ENCODE measurements at places on chromosomes 6 and 20.

GRCh38 chr6:39777218-39777617, 15.0 kb upstream of the DAAM2 start:
- DNase-seq, result no peak

GRCh38 chr6:68653074-68653705, 18.1 kb downstream of the ADGRB3 start:
- DNase-seq, result no peak

- no peak for DNase-seq
These were observed 771.2 kb downstream of the KIF16B start for GRCh38 chr20:15802020-15802419.

DNA sequence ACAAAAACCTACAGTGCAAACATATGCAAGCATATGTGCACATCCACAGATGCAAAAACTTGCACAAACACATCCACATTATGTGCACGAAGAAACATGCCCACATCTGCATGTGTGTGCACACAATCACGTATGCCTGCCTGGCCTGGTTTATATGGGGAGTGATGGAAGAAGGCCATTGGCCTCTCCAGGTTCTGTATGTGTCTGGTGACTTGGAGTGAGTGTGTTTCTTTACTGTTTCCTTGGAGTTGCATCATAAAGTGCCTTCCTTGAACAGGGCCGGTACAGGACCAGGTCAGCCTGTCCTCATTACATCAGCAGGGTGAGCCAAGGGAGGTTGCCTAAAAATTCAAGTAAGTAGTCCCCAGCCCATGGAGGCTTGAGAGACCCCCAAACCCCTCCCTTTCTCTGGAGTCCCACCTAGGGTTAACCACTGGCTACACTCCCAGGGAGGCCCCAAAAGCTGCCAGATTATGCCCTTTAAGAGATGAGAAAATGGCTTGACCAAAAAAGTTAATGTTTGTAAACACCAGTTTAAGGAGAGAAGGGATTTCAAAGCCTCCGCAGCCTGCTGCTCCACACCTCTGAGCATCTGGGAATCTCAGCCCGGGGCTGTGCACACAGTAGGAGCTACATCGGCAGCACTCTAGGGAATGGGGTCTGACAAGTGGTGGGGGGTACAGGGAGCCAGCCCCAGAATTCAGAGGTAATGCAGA, 140.8 kb downstream of the VEGFA start:
- no peak for DNase-seq

GRCh38 chr20:50504231-50504823, 5.9 kb upstream of the PTPN1 start:
- DNase-seq, result no peak

DNA sequence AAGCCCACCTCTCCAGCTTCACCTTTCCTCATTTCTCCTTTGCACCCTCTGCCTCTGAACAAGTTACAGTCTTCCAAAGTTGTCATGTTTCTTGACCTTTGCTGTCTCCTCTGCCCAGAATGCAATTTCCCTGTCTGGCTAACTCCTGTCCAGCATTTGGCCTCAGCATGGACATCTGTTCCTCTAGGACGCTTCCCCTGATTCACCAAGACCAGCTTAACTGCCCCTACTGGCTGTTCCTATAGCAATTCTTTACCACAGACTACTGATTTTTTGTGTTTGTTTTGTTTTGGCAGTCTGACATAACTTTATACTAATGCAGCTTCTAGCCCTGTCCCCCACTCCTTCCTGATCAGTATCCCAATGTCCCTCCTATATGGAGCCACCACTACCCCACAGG, 13.4 kb downstream of the GNL1 start:
- DNase-seq, result no peak

Measured in SIG-M5 (cell line).